ENCODE measurements at places on chromosomes 3 and 15.

DNA sequence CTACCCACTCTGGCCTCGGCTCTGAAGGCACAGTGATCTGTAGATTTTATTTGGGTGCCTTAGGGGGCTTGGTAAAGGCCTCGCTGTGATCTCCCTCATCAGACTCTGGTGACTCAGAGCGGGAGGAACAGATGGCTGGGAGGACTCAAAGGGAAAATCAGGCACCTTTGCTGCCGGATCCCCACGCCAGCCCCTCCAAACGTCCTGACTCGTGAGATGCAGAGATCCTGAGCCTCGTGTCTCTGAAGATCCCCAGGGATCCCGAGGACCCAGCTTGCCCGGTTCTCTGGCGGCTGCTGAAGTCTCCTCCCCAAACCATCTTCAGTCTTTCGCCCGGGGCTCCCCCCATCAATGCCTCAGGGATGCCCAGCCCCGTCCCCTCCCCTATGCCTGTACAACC is 32.8 kb downstream of the MUC20 start:
- DNase-seq, result no peak

DNA sequence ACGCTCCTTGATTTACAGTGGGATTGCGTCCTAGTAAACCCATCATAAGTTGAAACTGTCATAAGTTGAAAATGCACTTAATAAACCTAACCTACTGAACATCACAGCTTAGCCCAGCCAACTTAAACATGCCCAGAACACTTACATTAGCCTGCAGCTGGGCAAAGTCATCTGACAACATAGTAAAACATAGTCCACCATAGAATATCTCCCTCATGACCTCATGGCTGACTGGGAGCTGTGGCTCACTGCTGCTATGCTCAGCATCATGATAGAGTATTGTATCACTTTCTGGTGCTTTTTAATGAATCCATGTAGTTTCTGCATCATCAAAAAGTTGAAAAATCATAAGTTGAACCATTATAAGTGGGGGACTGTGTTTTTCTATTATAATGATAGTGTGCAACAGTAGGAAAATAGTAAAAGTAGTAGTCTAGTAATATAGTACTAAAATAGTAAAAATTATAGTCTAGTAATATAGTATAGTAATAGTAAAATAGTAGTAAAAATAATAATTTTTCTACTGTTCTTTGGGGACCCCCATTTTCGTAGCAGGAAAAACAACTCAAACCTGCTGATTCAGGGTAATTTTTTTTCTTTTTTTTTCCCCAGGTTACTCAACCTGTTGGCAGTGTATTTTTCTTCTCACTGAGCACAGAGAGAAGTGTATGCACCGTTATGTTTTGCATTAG is 233.5 kb downstream of the MYRIP start:
- DNase-seq, result no peak

GRCh38 chr15:87200149-87200548 is 1056.4 kb downstream of the NTRK3 start:
- DNase-seq, result no peak

- no peak for DNase-seq
Measured at GRCh38 chr3:15502616-15503015, 18.9 kb downstream of the COLQ start.

DNA sequence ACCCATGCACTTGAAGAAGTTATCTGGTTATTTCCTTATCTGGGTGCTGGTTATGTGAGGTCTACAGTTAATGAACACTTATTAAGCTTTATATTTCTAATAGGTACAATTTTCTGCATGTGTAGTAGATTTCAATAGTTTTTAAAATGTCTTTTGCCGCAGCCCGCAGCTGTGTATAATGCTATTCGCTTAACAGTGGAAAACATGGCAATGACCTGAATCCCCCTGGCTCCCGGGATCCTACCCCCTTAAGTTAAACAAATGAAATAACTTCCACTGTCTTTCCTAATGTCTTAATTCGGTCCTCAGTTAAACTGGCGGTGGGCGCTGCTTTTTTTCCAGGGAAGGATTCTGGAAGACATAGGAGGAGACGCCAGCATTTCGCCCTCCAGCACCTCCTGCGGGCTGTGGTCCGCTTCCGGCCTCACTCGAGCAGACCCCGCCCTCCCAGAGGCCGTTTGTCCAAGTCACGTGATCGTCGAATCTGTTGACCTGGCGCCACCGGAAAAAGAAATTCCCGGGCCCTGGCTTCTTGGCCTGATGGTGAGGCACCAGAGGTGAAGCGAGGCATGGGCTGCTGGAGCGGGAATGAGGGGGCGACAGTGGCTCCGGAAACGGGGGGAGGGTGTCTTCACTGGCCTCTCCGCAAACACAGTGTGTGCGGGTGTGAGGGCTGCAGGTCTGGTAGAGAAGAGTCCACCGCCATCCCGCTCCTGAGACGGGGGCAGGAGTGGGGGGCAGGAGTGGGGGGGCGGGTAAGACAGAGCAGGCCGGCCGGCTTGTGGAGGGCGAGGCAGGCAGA is 45.6 kb upstream of the CSPG4 start:
- peak; percentile 92 for DNase-seq

DNA sequence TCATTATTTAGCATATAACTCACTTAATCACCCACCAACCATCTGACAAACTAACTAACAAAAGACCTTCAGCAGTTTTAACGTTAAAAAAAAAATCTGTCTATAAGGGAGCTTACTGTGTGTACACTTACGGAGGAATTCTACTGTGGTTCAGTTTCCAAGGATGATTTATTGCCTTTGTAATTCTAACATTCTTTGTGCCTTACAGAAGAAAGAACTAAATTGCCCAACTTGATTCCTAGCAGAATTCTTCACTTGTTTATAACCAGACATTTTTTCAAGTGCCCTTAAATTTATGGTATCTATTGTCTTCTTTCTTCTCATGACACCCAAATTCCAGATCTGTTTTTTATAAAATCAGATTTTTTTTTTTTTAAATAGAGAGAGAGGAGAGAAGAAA is 119.7 kb upstream of the IGSF10 start:
- no peak for DNase-seq

GRCh38 chr3:45595364-45596195 is 1.0 kb downstream of the LIMD1 start:
- no peak for DNase-seq

GRCh38 chr15:89556413-89557262 is 18.6 kb upstream of the TICRR start:
- peak; percentile 69 for DNase-seq

DNA sequence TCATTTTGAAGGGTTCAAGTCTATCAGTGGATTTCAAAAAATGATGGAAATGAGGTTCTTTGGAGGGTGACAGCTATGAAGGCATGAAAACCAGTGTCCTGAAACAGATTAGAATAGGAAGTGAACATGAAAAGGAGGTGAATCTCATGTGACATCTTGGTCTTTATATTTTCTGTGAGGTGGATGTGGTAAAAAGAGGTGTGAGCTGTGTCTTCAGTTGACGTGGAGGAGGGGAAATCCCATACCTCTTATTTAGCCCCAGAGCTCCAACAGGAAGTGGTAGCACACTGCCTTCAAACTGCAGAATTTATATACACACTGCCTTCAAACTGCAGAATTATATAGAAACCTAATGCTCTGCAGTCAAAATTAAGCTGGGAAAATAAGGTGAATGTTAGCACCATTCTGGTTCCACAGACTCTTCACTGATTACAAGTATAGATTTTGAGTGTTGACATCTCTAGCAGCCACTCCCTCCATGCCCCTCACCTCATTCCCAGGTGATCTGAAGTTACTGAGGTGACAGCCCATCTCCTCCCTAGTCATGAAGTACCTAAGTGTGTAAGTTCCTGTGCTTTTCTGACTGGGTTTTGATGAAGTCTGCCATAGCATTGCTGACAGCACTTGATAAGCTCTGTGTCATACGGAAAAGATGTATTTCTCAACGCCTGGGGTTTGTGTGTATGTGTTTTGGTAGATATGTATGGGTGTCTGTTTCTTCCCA is 2.7 kb downstream of the RAB8B start:
- DNase-seq, result no peak

GRCh38 chr15:68113273-68113672 is 59.2 kb downstream of the PIAS1 start:
- no peak for DNase-seq

- DNase-seq, result no peak
Measured at GRCh38 chr3:16072420-16073110, 101.9 kb upstream of the GALNT15 start.

- DNase-seq, result no peak
Measured at GRCh38 chr3:70565861-70566260, 253.4 kb upstream of the MDFIC2 start.

GRCh38 chr3:115616461-115616860 is 6.8 kb upstream of the GAP43 start:
- no peak for DNase-seq

- no peak for DNase-seq
Measured at GRCh38 chr15:59140422-59141226, 35.7 kb downstream of the CCNB2 start.

DNA sequence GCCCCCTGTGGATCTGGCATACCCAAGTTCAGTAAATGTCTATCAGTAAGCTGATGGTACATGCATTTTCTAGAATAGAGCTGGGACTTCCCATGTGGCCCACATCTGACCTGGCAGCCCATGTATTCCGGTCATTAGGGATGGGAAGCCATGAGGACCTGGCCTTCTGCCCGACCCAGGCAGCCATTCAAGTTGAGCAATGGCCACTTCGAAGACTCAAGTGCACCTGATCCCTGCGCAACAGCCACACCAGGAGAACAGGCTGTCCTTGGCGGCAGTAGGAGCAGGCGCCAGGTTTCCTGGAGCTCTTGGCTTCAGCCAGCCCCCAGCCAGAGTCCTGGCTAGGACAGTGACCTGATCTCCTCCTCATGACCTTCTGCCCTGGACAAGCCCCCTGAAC is 14.6 kb downstream of the HEMK1 start:
- DNase-seq, result no peak
